SJSA1 (cell line): ENCODE measurements at places on chromosomes 2 and 18. TPM values are rescaled to one million over a fixed set of nuclear protein-coding genes. Genes with fewer than 3 reads are reported as not detected.

DNA sequence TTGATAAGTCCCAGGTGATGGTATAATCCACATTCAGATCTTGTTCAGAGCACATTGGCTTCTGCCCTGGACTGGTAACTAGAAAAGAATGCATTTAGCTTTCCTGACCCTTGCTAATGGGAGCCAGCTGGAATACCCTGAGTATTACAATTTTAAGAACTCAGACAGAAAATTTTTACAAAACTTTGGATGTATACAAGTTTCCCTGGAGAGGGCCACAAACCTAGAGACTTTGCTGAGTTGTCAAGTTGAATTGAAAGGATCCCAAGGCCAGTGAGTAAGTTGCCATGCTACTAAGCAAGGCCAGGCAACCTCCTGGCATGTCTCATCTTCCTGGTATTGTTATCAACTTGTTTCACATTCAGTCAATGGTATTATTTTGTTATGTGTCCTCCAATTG lies 20.0 kb upstream of the NABP1 start:
- DNase-seq: peak; percentile 53

DNA sequence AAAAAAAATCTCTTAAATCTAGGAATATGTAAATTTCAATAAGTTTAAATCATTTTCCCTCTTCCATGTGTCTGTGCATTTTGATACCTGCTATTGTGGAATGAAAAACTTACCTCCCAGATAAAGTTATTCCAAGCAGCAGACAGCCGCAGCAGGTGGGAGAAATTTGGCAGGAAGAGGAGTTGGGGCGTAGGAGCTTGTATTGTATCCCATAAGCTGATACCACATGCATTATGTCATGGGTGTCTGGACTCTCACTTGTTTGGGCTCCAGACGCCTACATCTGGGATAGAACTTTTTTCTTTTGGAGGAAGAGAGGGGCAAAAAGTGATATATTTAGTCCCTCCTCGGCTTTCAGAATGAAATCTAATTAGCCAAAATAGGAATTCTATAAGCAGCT lies 59.3 kb upstream of the TCF4 start:
- no peak for DNase-seq

- DNase-seq: no peak
Observed at GRCh38 chr18:62323483-62324180, 1.5 kb upstream of the TNFRSF11A start.

- no peak for DNase-seq
Observed at GRCh38 chr18:59690996-59691395, 6.2 kb downstream of the CCBE1 start.

DNA sequence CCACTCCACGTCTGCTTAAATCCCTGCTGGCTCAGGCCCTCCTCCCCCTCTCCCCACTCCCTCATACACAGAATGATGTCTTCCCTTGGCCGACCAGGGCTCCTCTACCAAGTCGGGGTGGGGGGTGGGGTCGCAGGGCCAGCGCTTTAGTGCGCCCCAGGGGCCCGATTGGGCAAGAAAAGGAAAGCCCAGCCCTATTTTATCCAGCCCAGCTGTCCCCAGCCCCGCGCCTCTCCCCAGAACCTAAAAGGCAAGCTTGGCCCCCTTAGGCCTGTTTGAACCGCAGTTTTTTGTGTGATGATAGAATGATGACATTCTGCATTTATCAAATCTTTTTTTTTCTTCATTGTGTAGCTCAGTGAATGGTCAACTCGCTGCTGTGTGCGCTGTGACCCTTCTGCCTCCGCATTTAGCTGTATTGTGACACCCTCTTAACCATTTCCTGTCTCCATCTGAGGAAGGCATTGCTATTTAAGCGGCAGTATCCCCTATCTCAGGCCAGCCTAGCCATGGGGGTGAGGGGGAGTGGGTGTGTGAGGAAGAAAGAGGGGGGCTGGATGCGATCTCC lies 231.4 kb downstream of the HAUS1 start:
- no peak for DNase-seq

DNA sequence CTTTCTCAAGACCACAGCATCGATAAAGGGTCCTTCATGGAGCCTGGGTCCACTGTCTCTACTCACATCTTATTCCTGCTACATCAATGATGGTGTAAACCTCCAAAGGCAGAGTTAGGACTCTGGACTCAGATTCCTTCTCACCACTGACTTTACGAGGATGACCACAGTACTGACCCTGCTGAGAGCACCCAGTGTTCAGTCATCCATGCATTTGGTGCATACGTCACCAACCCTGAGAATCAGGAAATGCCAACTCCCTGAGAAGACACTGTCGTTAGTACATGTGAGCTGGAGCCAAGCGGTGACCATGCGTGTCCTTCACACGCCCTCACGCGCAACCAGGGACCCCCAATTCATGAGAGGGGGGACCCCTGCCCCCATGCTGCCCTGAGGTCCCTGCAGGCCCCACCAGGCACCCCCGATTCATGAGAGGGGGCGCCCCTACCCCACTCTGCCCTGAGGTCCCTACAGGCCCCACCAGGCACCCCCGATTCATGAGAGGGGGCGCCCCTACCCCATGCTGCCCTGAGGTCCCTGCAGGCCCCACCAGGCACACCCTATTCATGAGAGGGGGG lies 178.4 kb upstream of the TPO start:
- peak; percentile 25 for DNase-seq

The DARS1 gene
- 61.1 and 66.3 TPM in 2 replicates for total RNA-seq

The KLHL29 gene
- 1.1 and 1.9 TPM in 2 replicates for total RNA-seq

The ZSCAN30 gene
- total RNA-seq: 7.5 TPM in 2 replicates
